CD8-positive, alpha-beta T cell (primary cell): ENCODE measurements at places on chromosomes 16 and 17.
A peak's percentile ranks its signal among the peaks of the same experiment; 100 is the strongest.

DNA sequence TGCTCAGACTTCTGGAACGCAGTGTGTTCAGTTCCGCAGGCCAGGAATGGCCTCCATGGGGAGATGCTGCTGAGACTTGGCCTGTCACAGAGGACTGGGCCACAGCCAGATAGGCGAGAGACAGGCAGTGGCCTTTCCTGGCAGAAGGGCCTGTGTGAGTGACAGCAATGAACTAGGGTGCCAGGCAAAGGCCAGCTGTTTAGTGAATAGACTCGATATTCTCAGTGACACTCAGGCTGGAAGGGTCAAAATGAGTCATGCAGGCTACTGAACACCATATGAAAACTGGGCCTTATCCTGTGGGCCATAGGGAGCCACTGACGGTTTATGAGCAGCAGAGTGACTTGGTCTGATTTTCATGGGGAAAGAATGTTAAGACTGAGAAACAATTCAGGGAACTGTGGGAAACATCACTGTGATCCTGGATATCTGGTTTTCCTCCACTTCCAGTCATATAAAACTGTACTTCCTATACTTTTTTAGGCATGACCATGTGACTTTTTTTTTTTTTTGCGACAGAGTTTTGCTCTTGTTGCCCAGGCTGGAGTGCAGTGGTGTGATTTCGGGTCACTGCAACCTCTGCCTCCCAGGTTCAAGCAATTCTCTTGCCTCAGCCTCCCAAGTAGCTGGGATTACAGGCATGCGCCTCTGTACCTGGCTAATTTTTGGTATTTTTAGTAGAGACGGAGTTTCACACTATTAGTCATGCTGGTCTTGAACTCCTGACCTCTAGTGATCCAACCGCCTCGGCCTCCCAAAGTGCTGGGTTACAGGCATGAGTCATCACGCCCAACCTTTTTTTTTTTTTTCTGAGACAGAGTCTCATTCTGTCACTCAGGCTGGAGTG, 5.2 kb upstream of the NUBP1 start:
- DNase-seq: no peak

- no peak for DNase-seq
Observed at GRCh38 chr17:80316927-80317705, 56.5 kb downstream of the RNF213 start.

- DNase-seq: no peak
Observed at GRCh38 chr16:2505695-2506094, 8.1 kb upstream of the ATP6V0C start.

DNA sequence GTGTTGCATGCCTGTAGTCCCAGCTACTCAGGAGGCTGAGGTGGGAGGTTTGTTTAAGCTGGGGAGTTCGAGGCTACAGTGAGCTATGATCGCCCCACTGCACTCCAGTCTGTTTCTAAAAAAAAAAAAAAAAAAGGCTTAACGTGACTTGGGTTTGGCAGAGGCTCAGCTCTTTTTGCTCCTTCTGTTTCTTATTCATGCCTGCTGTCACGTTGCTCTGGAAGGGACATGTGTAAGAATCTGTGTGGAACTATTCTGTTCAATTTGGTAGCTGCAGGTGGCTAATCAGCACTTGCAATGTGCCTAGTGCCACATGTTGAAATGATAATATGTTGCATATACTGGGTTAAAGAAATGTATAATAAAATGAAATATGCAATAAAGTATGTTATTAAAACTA, 20.9 kb upstream of the SYT17 start:
- no peak for DNase-seq

DNA sequence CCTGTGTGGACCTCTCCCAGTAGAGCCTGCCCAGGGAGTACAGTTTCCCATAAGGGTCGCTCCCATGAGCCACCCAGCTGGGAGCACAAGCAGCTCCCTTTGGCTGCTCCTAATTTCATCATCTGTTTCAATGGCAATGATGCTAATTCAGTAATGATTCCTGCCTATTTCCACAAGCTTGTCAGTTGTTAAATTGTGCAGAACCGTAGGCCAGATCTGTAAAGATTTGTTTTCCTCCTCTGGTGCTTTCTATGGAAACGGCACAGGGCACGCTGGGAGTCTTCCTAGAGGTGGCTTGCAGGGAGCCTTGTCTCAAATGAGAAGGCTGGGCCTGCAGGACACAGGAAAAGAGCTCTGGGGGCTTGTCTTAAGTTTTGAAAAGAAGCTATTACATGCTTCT, 223.7 kb downstream of the CBLN1 start:
- no peak for DNase-seq

DNA sequence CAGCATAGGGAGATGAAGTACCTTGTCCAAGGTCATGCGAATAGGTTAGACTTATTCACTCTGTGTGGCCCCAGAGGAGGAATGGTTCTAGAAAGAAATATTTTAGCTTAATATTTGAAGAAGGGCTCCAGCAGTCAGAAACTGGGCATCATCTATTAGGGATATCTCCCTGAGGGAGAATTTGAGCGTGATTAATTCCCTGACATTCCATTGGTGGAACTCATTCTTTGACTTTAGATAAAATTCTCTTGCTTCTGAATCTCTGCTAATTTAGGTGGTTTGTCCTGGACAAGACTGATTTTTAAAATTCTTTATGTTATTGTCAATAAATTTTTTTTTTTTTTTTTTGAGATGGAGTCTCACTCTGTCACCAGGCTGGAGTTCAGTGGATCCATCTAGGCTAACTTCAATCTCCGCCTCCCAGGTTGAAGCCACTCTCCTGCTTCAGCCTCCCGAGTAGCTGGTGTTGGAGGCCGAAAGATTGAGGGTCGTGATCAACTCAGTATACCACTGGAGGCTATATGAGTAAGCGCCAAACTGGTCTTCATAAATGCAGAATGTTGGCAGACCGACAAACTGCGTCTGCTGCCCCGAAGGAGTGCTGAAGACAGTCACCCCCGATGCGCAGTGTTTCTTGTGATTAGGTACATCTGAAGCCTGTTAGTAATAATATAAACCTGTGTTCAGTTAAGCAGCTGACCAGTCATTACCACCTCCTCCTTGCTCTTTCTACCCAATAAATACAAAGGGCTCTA, 267.9 kb upstream of the HSBP1 start:
- DNase-seq: no peak

GRCh38 chr16:85677383-85677967, 11.3 kb downstream of the GINS2 start:
- DNase-seq: no peak

GRCh38 chr17:80260791-80261158, at the start of gene RNF213:
RNF213 (plus strand) TSS chr17:80260852; CDS start chr17:80263682, 2,830 bp downstream.
- peak; percentile 62 for DNase-seq

- DNase-seq: no peak
Observed at GRCh38 chr17:77391668-77392375, 251.1 kb downstream of the SEC14L1 start.

DNA sequence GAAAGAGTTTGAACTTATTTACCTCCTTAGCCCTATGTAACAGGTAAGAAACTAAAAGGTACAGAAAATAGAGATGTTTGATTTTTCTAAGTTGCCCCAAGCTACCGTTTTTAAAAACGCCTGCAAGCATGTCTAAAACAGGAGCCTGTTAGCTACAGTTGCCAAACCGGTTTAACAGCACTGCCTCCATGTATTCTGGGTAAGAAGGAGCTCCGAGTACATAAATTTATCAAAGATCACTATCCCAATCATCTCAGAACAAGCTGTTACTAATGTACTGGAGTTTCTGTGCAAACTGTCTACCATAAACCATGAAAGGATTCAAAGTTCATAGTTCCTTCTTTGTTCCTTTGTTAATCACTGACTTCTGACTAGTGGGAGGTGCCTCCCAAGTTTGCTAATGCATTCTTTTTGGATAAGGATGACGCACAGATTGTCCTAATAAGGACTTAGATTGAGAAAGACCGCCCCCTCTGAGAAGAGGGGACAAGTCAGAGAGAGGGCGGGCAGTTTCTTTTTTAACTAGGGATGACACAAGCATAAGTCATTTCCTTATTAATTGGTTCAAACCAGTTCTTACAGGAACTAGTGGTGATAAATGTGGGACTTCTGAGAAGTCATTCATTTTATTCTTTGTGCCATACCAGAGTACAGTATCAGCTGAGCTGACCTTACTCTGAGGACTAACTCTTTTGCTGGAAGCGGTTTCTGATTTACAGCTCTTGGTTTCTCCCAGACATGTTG, 55.3 kb downstream of the TUBD1 start:
- DNase-seq: peak; percentile 49

GRCh38 chr16:5069048-5069447, 2.6 kb upstream of the ALG1 start:
- DNase-seq: no peak

- no peak for DNase-seq
Observed at GRCh38 chr17:43998552-43998951, 5.9 kb upstream of the NAGS start.

DNA sequence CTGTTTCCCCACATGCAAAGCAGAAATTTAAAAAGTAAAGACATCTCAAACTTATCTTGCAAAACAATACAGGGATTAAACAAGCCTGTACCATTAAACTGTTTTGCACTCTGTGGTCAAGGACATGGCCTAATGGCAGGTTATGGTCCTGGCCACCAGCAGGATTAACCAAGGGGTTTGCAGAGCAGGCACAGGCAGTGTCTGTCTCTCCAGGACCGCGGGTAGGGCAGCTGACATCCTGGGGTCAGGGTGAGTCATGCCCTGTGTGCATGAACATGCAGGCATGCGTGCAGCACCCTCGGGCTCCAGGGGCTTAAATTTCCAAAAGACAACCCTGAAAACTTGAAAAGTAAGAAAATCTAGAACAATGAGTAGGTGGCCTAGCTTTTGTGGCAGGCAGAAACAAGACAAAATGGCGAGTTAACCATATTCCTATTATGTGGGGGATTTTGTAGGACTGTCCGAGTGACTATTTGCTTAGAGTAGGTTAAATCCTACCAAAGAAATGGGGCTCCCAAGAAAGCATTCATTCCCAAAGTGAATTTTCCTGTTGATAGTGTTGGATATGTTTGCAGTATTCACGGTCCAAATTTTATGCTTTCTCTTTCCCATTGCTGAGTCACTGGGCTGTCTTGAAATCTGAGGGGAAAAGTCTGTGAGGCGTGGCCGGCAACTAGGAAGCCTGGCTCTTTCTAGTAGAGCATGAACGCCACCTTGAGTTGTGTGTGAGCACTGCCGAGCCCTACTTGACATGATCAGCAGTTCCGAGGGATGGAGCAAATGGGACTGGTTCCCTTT, 158.4 kb upstream of the FAM20A start:
- peak; percentile 35 for DNase-seq

DNA sequence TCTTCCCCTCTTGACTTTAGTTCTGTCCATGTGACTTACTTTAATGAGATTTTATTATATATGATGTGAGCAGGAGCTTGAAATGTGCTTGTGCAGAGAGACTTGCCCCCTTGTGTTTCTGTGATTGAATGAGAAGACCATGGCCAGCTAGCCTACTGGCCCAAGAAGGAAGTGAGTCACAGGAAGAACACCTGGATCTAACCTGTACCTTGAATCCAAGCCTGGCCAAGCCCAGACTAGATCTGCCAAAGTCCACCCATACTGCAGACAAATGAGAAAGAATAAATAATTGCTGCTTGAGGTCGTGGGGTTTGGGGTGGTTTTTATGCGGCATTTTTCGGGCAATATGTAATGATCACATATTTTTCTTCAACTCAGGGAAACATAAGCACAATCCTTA, 9.6 kb downstream of the ABCA10 start:
- no peak for DNase-seq

DNA sequence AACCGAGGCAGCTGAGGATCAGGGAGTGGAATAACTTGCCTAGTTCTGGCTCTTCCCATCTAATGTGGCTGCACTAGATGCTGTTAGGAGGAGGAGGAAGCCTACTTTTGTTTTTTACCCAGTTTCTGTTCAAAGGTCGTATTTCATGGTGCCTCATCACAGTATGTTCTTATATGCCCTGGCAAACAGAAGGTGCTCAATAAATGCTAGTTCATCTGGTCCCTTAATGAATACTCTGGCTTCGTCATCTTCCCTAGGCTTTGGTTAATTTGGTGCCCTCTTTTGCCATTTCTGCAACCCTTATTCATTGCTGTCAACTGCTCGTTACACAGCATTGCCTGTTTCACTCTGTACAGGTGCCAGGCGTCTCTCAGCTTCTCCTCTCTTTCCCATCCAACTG, 151.7 kb downstream of the WWOX start:
- DNase-seq: no peak

GRCh38 chr17:53406907-53407306, 415.8 kb upstream of the KIF2B start:
- DNase-seq: no peak

GRCh38 chr16:50521246-50521900, 26.8 kb upstream of the NKD1 start:
- DNase-seq: no peak

GRCh38 chr17:82648742-82649331, 593 bp upstream of the WDR45B start:
- no peak for DNase-seq

DNA sequence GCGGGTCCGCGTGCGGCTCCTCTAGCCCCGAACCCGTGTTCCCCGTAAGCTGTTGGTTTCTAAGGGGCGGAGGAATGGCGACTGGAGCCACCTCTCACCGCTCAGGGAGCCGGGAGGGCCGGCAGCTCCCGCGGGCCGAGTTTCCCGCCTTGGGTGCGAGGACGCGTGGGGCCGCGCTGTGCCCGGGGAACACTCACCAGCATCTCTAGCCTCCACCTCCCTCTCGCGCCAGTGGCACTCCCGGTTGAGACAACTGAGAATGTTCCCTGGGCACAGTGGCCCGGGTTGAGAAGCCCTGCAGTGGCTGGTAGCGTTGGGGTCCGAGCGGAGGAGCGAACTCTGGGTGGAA, 560 bp downstream of the TELO2 start:
- no peak for DNase-seq

DNA sequence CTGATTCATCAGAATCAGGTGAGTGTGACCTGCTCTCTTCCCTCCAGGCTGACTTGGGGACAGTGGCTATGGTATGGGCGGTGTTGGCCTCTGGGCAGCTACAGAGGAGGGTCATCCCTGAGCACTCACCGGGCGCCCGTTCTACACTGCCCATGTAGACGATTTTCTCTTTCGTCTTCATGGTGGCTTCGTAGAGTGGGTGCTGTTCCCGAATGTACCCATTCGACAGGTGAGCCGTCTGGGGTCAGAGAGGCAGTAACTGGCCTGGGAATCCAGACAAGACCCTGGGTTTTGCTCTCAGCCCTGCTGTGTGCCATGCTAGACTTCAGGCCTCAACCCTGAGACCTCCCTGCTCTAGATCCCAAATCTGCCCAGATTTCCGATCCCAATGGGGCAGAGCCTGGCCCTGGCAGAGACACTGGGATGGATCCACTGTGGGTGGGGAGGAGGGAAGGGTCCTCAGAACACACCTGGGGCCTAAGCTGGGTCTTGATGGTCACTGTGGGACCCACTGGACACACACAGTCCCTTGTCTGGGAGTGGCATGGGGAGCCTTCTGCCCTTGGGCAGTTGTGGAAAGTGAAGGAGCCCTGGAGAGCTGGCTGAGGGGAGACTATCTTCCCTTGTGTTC, 13.2 kb downstream of the USP6 start:
- no peak for DNase-seq
